ENCODE measurements at places on chromosomes 4 and X. TPM values are rescaled to one million over a fixed set of nuclear protein-coding genes. Genes with fewer than 3 reads are reported as not detected.

MAGEB5 gene
- not detected for total RNA-seq

UPF3B gene
- 5.7 TPM for total RNA-seq

EGF gene
- not detected for total RNA-seq

FAM9C gene
- not detected for total RNA-seq

ESX1 gene
- total RNA-seq: not detected

HSD17B13 gene
- total RNA-seq: not detected

ADRA2C gene
- 11.7 TPM for total RNA-seq

GPR101 gene
- total RNA-seq: not detected

ARHGEF6 gene
- not detected for total RNA-seq

NUDT11 gene
- total RNA-seq: 3.1 TPM

TBX22 gene
- total RNA-seq: not detected

NLGN4X gene
- not detected for total RNA-seq

SPOCK3 gene
- not detected for total RNA-seq

PRR32 gene
- not detected for total RNA-seq

SYN1 gene
- 0.61 TPM for total RNA-seq

ARHGEF38 gene
- total RNA-seq: not detected

Data from G401 (cell line).